WTC11 (cell line): ENCODE measurements at places on chromosomes 13 and 19.

DNA sequence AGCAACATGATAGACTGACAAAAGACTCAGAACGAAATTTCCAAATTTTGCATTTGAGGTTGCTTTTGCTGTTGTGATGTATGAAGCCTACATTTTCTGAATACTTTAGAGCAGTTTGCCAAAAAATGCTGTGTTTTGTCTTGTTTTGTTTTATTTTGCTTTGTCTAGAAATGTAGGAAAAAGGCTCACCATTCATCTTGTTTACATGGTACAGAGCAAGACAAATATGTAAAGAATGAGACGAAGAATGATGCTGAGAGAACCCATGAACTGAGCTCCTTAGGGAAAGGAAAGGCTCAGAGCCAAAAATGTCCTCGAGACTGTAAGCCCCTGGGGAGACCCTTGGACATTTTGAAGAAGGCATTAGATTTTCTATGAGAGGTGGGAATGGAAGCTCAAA lies 6.8 kb upstream of the SPART start:
- DNase-seq, result no peak

GRCh38 chr13:54949735-54950134 lies 1921.1 kb downstream of the OLFM4 start:
- DNase-seq, result no peak

DNA sequence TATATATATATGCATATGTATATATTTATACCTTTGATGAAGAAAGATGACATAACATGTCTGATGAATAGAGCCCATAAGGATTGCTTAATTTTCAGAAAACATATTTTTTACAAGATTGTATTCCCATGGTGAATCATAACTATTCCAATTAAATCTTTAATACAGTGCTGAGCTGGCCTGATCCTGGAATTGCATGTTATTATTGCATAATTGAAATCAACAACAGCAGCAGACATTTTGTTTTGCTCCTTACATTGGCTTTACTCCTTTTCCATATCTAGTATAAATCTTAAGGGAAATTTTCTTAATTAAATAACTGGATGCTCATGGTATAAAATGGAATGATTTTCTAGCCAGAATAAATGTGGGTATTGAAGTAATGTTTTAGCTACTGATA lies 22.0 kb downstream of the POSTN start:
- no peak for DNase-seq

DNA sequence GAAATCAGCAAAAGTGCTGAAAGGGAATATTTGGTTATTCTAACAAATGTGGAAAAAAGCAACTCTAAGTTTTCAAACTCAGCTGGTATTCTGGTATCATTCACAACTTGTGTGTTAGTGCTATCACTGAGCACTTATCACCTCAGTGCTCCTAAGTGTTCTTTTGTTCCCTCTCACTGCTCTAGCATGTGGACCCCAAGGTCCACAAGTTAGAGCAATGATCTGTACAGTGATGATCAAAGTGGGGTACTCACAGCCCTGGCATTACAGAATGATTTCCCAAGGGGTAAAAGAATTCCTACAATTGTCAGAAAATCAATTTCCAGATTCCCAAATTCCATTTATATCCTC lies 575.0 kb downstream of the DIAPH3 start:
- no peak for DNase-seq

GRCh38 chr19:44955505-44956439 lies 592 bp downstream of the CLPTM1 start:
- no peak for DNase-seq

DNA sequence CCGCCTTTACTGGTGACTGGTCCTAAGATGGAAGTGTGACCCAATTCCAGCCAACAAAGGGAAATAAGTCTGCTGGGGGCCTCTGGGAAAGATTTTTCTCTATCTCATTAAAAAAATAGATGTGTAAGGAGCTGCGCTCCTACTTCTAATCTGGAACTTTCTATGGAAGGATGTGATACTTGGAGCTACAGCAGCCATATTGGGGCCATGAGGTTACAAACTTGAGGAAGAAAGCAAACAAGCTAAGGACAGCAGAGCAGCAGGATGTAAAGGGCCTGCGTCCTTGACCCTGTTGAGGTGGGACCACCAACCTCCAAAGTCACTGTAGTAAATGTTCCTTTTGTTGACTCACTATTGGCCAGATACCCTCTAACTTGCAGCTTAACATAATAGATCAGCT lies 7.5 kb downstream of the GPR42 start:
- DNase-seq, result no peak

- peak; percentile 85 for DNase-seq
These were observed 15.9 kb downstream of the PRR36 start for GRCh38 chr19:7858109-7858770.

- DNase-seq, result no peak
These were observed 223.0 kb downstream of the LHFPL6 start for GRCh38 chr13:39379667-39380655.

DNA sequence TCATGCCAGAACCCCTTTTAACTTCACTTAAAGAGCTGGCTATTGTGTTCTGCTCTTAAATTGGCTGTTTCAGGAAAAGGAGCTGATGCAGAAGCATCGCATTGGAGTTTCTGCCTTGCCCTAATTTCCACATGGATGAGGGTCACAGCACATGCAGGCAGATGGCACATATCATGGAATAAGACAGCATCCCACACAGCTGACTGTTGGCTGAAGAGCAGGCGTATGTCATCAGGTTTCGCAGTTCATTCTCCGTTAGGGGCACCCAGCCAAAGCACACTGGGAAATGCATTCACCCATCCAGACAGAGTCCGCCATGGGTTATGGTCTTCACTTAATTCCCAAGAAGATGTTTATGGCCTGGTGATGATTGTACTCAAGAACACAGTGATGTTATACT lies 572.5 kb downstream of the LIG4 start:
- no peak for DNase-seq

DNA sequence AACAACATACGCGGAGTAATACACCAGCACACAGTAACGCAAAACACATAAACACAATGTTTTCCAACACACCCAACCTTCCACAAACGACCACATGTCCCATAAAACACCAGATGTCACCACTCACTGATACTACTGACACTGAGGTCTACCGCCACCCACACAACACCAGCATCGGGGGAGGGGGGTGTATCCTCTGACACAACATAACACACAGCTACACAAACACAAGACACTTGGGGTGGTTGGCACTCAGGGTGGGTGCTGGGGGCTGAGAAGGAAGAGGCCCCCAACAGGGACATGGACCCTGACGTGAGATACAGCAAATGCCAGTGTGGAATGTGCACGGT lies 1.5 kb upstream of the KCNN4 start:
- no peak for DNase-seq

- DNase-seq, result no peak
These were observed 143.9 kb upstream of the IPO5 start for GRCh38 chr13:97809576-97809975.

DNA sequence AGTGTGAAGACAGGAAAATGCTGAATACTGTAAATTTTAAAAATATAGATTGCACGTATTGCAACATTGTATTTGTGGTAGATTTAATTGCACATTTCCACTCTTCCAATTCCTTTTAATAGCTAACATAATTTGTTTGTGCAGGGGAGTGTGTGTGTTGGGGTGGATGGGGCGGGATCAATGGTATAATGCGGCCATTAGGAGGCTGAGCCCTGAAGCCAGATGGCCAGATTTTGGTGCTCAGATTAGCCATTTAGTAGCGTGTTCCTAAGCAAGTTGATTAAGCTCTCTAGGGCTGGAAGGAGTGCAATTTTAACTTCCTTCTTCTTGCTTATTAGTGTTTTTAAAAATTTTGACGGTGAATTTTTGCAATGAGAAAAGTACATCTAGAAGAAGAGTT lies 5.8 kb downstream of the OXGR1 start:
- no peak for DNase-seq

GRCh38 chr13:21980049-21980448 lies 309.2 kb downstream of the FGF9 start:
- DNase-seq, result no peak

DNA sequence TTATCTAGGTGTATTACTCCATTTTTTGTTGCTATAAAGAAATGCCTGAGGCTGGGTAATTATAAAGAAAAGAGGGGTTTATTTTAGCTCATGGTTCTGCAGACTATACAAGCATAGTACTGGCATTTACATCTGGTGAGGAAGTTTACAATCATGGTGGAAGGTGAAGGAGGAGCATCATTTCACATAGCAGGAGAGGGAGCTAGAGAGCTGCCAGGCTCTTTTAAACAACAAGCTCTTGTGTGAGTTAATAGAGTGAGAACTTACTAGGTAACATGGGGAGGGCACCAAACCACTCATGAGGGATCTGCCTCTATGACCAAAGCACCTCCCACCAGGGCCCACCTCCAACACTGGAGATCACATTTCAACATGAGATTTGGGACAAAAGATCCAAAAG lies 221.7 kb upstream of the GPC6 start:
- DNase-seq, result peak; percentile 13

DNA sequence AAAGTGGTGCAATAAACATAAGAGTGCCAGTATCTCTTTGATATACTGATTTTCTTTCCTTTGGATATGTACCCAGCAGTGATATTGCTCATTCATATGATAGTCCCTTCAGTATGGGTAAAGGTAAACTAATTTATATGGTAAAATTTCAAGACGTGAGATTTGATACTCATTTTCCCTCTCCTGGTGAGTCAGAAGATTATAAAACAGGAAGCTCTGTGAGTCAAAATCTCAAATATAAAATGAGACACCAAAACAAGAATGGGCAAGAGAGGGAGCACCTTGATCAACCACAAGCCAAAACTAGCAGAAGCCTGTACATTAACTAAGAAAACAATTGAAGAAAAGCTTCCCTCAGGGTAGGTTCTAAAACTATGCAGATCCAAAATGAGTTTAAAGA lies 216.3 kb downstream of the SLITRK6 start:
- no peak for DNase-seq

DNA sequence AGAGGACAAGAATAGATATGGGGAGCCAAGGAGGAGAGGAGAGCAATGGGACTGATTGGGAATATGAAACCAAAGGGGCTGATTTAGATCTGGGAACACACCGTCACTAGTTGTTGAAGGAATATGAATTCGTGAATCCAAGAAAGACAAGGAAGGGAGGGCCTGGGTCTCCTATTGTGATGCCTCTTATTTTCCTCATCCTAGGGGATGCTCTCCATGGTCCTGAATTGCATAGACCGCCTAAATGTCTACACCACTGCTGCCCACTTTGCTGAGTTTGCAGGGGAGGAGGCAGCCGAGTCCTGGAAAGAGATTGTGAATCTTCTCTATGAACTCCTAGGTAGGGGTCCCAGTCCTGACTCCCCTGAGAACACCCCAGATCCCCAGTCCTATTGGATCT lies 21.5 kb downstream of the RYR1 start:
- DNase-seq, result no peak

DNA sequence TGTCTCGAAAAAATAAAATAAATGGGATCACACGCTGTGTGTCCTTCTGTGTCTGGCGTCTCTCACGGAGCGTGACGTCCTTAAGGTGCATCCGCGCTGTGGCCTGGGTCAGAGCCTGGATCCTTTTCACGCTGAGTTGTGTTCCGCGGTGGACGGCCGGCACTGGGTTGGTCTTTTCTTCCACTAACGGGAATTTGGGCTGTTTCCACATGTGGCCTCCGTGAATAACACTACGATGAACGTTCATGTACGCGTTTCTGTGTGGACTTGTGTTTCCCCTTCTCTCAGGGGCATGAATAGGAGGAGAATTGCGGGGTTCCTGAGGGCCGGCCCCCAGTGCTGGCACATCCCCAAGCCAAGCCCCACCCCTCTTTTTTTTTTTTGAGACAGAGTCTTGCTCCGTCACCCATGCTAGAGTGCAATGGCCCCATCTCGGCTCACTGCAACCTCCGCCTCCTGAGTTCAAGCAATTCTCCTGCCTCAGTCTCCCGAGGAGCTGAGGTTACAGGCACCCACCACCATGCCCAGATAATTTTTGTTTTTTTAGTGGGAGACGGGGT lies 6.2 kb upstream of the PTBP1 start:
- DNase-seq, result no peak

DNA sequence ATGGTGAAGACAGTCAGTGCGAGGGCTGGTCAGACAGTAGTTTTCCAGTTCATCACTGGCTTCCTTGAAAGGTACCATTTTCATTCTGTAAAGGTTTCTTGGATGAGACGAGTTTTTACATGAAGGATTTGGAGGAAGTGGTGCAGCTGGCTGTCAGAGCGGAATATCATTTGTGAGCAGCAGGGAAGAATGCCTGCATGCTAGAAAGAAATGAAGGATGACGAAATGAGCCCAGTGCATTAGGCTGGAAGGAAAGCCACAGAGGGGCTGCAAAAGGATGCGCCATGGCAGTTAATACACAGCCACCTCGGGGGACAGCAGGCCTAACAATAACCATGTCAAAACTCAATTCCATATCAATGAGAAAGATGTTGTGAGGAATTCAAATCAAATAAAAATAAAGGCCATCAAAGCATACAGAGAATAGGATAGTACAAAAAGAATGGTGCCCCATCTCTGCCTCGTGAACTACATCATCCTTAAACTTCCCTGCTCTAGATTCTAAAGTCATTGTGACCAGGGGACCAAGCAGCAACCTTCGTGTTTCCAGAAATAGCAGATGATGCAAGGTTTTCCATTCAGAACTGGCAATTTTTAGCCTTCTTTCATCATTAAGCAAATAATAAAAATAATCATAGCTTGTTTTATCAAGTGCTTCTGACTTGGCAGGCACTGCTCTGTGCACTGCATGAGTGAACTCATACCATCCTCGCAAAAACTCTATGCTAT lies 504.2 kb downstream of the RFC3 start:
- DNase-seq, result no peak

GRCh38 chr19:13884726-13885591 lies 8.0 kb downstream of the NANOS3 start:
- no peak for DNase-seq

- no peak for DNase-seq
These were observed 30.3 kb downstream of the TDRD3 start for GRCh38 chr13:60427285-60427684.

GRCh38 chr19:46503848-46504453 lies 8.3 kb upstream of the PNMA8B start:
- DNase-seq, result no peak

DNA sequence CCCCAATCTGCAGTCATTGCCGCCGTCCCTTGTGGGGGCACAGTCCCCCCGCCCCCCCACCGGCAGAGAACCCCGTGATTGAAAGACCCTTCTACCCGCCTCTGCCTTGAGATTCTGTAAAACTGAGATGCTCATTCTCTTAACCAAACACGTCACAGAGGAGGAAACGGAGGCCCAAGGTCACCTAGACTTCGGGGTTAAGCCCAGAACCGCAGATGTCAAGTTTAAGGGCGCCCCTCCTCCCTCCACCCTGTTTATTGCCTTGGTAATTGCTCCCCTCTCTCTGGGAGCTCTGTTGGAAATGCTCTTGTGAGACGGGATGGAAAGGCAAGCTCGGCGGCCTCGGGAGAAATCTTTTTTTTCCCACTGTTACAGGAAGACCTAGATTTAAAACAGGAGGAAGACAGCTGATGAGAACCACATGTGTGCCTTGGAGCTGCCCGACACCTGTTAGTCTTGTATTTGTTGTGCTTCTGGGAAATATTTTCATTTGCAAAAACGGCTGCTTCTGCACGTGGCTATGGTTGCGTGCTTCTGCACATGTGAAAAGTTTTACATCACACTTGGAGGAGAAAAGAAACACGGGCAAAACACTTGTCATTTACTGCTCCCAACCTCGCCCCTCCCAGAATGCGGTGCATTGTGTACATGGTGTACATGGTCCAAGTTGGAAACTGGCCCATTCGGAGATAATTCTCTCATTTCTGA lies 1.1 kb upstream of the MED26 start:
- no peak for DNase-seq
